ENCODE measurements at places on chromosomes 2 and 18.

DNA sequence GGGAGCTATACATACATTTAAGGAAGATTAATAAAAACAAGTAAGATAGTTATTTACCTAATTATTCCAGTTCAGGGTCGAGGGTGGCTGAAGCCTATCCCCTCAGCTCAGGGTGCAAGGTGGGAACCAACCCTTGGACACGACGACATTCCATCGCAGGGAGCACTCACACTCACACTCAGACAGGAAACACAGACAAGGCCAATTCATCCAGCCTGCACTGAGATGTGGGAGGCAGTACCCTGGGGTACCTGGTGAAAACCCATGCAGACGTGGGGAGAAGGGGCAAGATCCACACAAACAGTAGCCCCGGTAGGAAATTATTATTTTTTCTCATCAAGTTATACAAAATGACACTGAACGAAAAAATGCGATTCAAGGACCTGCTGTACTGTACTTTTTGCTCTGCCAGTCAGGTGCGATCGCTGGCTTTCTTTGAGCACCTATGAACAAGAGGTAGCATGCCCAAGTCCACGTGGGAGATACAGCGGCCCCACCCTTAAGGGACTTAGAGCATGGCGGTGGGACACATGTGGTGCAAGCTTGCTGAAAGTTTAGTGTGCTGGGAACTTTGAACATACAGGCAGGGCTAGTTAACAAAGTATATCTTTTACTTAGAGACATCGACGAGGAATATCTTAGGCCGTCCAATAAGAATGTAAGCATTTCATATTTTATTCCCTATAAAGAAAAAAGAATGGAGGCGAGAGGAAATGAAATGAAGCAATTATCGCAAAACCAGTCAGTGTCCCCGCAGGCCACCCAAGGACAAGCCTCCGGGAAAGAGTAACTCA lies 624 bp downstream of the METTL8 start:
- peak; percentile 23 for DNase-seq

DNA sequence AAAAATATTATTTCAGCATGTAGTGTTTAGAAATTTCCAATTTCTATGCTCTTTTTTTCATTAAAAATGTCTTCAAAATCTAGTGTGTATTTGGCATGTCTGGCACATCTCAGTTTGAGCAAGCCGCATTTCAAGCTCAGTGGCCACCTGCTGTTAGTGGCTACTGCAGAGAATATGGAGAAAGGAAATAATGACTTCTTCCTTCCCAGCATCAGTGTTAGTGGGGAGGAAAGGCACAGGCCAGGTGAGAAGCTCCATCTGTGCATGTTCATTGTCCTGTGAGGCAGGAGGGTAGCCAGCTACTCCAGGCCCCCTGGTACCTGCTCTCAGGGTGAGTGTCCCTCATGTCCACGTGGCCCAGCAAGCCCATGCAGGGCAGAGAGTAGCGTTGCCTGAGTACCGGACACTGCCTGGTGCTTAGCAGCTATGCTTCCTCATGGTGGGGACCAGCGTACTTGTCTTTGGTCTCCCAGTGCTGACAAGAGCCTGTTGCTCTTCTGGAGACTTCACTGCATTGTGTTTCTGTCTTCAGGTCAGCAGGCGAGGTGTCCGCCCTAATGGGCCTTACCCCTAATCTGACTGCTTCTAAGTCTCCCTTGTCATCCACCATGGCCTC lies 67.4 kb upstream of the CHMP1B start:
- no peak for DNase-seq

- no peak for DNase-seq
These were observed at the start of gene GDF7 for GRCh38 chr2:20666304-20667150. TSS of gene GDF7 (plus strand) at chr2:20667144. CDS start at chr2:20667240, 96 bp downstream.

GRCh38 chr18:37307181-37307580 lies 258.4 kb downstream of the CELF4 start:
- no peak for DNase-seq

DNA sequence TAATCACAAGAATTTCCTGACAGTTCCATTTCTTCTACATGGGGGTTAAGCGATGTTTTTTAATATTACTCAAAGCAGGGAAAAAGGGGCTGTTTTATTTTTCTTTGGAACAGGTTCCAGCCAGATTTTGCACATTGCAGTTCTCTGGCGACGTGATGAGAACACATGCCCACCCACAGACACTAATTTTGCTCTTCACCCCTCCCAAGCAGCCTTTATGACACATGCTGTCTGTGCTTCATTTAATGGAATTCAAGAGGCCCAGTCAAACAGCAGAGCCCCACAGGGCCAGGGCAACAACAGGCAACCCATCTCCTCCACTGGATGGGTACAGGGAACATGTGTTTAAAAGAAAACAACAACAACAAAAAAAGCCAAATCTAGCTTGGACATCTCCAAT lies 70.8 kb downstream of the SPRED2 start:
- peak; percentile 81 for DNase-seq

DNA sequence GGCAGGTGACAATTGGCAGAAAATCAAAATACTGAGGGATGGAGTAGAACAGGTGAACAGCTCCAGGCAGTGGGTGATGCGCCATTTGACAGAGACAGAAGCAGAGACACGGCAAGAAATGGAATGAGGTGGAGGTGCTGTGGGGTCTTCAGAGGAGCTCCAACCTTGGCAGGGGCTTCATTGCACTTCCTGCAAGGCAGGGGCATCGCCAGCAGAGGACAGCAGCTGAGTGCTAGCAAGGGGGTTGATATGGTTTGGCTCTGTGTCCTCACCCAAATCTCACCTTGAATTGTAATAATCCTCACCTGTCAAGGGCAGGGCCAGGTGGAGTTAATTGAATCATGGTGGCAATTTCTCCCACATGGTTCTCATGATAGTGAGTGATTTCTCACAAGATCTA lies 42.8 kb downstream of the CCDC68 start:
- no peak for DNase-seq

- DNase-seq = no peak
These were observed 19.7 kb upstream of the ST3GAL5 start for GRCh38 chr2:85908506-85908905.

DNA sequence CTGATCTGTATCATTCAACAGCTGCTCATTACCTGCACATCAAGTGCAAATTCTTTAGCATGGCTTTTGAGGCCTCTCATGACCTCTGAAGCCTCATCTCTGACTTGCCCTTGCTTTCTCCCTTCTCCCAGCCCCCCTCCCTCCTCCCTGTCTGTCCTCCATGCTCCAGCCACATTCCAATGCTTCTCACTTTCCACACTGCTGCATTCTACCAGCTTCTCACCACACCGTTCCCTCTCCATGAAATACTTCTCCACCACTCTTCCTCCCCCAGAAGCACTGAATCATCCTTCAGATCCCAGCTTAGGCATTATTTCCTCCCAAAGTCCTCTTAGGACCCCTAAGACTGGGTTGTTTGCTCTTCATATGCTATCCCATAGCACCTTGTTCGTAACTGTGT lies 26.9 kb downstream of the GCG start:
- DNase-seq = peak; percentile 30

GRCh38 chr2:22347306-22347705 lies 1037.7 kb upstream of the KLHL29 start:
- no peak for DNase-seq

GRCh38 chr2:134127496-134127895 lies 126.4 kb upstream of the MGAT5 start:
- no peak for DNase-seq

DNA sequence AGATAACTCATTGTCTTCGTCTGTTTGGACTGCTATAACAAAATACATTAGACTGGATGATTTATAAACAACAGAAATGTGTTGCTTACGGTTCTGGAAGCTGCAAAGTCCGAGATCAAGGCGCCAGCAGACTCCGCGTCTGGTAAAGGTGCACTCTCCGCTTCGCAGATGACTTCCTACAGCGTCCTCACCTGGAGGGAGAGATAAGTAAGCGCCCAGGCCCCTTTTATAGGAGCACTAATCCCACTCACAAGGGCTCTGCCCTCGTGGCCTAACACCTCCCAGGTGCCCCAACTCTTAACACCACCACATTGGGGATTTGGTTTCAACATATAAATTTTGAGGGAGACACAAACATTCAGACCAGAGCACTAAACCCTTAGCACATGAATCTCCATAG lies 51.3 kb downstream of the SERTAD2 start:
- DNase-seq = no peak

DNA sequence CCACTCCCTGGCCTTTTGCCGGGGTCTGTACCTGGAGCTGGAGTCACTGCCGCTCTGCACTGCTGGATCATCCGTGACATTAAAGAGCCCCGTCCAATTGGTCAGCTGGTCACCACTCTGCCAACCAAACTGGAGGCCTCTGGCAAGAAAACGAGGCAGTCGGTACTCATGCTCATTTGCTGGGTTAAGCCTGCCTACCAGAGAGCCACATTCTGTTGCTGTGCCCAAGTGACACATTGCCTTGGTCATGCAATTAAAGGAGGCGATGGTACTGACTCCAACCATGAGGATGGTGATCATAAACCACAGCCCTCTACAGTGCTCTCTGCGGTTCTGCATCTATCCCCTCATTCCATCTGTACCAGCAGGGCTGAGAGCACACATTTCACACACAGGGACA lies 35.5 kb downstream of the ST8SIA5 start:
- DNase-seq = no peak

GRCh38 chr2:42897358-42897757 lies 105.0 kb upstream of the HAAO start:
- no peak for DNase-seq

DNA sequence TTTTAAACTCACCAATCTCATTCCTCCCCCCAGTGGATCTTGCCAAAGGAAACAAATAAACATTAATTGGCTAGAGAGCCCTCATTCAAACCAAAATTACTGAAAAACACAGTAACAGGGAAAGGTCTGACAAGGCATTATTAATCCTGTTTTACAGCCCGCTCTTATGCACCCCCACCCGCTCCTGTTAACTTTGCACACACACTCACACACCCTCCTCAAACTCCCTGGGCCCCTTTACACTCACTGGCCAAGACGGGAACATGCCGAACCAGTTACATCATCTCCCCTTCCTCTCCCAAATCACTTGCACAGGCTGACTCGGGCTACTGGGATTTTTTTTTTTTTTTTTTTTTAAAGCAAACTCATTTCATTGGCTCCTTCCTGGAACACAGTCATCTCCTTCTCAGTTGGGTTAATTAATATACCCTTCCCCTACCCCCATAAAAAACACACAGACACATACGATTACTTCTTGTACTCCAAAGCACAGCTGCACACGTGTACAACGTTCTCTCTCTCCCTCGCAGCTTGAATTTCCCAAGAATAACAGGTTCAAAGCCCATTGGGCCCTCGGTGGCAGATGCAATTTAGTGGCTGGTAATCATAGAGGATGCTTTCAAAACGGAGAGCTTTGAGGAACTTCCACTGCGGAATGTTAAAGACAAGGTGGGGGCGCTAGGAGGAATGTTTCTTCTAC lies 31.8 kb downstream of the KLF7 start:
- DNase-seq = peak; percentile 95

DNA sequence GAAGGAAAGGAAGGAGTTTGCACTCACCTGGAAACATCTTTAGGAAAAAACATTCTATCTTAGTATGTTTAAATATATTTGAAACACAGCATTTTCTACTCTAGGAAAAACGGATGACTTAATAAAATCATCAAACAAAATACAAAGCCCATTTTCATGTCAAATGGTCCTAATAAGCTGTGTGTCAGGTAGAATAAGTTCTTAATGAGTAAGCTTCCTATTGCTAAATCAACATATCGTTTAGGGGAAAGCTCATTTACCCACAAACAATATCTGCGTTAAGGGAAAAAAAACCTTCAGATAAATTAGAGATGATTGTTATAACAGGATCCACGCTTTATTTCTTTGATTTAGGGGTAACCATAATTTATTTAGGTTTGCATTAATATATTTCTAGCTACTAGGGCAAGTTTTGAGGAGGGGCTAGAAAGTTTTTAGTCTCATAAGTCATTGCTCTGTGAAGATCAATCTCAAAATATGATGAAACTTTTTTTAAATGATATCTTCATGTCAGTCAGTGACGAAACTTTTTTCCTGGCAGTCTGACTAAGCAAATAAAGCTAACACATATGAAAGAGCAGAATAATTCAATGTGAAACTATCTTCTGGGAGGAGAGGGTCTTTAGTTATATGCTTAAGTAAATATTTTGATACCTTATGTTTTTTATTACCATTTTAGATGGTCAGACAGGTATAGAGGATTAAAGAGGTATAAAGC lies 147.1 kb downstream of the WDSUB1 start:
- DNase-seq = peak; percentile 31

DNA sequence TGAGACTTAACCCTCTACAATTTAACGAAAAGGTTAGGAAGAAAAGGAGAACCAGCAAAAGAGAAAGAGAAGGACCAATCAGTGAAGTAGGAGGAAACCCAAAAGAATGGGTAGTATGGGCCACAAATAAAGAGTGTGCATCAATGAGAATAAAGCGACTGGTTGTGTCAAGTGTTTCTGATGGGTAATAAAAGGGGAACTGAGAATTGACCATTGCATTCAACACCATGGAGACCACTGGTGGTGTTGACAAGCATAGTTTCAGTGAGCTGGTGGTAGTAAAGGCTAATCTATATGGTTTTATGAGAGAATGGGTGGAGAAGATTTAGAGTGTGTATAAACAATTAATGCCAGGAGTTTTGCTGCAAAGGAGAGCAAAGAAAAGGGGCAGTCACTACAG lies 75.4 kb downstream of the CSRNP3 start:
- DNase-seq = no peak

- DNase-seq = peak; percentile 56
These were observed 53.4 kb downstream of the SERPINB7 start for GRCh38 chr18:63828656-63829055.

DNA sequence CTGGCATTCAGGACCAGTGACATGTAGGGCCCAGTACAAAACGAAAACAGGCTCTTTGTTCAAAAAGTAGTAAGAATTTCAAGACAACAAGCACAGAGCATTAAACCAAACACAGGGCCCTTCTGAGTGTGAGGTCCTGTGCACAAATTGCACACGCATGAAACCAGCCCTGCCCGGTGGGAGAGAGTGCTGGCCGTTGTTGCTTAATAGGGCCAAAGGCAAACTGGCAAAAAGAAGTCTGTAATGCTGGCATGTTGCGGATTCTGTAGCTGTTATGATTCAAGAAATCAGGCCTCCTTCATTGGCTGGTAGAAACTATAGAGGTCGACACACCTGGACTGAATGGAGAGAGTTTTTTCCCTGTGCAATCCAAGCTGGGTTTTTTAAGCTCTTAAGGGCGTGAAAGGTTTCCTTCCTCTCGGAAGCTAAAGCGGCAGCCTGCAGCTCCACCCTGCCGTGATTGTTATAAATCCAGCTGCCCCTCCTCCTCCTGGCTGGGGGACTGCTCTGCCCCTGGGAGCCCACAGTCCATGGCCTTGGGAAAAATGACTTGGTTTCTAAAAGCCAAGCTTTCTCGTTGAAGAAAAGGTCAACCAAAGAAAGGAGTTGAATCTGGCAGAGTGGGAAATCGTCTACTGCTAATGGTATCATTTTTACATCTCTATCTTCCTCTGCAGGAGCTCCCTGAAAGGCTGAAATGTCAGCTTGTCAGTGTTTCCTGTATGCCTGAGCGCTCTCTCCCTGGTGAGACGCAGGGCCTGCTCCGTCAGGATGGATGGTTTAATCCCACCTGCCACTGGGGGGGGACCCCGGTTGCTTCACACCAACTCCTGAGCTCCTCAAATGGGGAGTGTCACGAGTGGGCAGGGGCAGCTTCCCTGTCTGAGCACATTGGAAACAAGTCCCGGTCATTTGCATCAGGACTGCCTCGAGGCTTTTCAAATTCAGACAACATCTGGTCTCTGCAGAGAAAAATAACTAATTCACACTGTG lies 143.6 kb downstream of the ALPK2 start:
- no peak for DNase-seq

- DNase-seq = no peak
These were observed 10.2 kb upstream of the CABYR start for GRCh38 chr18:24128700-24129099.

- no peak for DNase-seq
These were observed 206.0 kb downstream of the AGPS start for GRCh38 chr2:177598326-177599138.

All from fibroblast of skin of back (primary cell).